ENCODE measurements at places on chromosomes 13 and 19.

DNA sequence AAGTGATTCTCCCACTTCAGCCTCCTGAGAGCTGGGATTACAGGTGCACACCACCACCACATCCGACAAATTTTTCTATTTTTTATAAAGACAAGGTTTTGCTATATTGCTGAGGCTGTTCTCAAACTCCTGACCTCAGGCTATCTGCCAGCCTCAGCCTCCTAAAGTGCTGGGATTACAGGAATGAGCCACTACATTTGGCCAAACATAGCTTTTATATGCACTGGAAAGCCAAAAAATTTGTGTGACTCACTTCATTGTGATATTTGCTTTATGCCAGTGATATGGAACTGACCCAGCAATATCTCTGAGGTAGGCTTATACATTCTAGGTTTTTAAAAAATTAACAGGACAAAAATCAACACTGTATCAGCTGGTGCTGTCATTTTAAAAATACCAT is 26.8 kb upstream of the ACOD1 start:
- no peak for DNase-seq

DNA sequence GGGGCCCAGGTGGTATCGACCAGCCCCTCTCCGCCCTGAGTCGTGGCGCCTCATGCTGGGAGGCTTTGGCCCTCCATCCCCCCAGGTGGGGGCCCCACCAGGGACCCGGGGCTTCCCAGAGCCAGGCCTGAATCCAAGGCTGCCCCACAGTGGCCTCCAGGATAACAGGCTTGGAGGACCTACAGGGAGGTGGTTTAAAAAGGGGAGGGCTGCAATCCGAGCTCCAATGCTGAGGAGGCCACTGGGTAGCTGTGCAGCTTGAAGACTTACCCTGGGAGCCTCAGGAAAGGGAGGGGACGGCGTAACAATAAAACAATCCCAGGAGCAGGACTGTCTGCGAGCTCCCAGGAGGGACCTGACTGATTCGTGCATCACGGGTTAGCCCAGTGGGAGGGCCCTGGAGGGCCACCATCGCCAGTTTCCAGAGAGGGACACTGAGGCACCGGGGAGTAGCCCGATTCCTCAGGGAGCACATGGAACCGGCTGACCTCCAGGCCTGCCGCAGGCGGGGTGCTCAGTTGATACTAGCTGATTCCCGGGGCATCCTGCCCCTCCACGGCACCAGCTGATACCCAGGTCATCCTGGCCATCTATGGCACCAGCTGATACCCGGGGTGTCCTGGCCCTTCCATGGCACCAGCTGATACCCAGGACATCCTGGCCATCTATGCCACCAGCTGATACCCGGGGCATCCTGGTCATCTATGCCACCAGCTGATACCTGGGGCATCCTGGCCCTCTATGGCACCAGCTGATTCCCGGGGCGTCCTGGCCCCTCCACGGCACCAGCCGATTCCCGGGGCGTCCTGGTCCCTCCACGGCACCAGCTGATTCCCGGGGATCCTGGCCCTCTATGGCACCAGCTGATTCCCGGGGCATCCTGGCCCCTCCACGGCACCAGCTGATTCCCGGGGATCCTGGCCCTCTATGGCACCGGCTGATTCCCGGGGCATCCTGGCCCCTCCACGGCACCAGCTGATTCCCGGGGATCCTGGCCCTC is 3.7 kb upstream of the C2CD4C start:
- DNase-seq, result no peak

DNA sequence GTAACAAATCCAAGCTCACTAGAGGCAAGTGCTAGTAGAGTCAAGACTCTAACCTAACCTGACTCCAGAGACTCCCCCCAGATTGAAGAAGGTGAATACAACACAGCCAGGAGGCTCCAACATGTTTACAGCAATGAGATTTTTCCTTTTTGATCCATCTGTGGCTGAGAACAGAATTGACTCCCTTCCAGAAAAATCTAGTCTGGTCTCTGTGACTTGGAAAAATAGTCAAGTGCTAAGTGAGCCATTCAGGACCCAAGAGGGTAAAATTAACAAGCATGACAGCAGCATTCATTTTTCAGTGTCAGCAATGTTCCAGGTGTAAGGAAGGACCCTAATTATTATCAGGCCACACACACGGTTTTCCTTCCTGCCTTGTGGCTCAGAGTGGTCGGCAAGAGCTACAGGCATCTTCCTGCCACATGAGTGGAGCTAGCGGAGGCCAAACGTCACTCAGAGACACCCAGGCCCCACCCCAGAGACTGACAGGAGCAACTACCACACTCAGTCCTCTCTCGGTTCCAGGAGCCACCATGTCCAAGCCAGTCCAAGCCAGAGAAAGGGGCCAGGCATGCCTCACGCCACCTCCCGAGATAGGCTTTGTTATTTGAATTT is 395.1 kb downstream of the FOXO1 start:
- DNase-seq, result no peak

DNA sequence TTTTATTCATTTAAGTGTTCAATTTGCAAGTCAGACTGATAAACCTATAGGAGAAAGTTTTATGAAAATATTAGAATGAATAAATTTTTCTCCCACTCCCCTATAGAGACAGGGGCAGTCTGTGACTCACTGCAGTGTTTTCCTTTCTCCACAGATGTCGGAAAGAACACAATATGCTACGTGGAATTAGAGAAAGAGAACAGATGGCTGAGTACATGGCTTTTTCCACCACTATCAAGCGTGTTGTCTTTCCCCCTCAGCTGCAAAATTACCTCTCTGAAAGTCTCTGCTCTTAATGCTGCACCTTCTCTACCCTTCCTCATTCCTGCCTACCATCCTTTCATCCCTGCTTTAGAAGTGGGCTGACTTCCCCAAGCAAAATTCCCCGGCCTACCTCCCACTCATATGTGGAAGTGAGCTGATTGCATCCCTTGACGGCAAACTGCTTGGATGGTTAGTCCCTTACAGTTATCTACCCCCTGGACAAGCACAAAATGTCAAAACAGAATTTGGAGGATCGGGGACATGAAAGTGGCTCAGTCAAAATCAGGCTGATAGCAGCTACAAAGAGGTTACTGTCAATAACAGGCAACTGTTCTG is 30.0 kb downstream of the FLT1 start:
- DNase-seq, result no peak

- no peak for DNase-seq
Measured at GRCh38 chr19:47186446-47187334, 44.3 kb downstream of the BBC3 start.

GRCh38 chr13:24744247-24744646 is 19.7 kb upstream of the RNF17 start:
- no peak for DNase-seq

DNA sequence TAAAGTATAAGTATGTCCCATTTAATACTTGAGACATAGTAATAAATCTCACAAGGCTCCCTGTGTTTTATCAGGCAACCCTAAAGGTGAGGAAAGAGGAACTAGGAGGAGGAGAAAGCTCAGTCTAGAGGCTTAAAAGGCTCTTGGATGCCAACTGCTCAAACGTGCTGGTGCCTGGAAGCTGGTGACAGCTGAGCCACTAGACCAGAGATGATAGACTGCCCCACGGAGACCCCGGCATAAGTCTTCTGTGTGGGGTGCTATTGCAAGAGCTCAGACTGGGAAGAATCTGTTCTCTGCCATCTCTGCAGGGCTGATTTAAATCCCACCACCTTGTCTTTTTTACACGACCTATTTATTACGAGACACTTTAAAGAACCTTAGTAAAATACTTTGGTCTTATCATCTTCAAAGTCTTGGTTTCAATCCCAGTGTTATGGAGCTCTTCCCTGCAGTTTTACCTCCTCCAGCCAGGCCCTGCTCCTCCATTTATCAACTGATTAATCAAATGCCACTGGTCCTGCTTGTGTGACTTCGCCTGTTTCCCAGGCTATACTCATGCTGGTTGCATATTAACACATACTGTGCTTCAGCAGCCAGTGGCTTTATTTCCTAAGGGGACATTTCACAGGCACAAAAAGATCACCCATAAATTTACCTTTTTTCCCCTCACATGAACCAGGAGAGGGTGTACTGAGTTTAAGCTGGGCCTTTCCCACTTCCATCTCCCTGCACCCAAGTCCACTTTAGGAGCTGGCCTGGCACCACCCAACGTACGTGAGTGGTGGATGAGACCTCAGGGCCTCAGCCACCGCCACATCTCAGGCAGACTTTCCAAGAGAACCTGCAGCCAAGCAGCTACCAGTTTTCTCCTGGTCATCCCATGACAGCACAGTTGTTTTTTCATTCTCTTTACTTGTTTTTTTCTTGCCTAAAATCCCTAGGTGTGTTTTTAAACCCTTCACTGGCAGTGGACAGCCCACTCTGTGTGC is 7.8 kb upstream of the ATP12A start:
- DNase-seq, result no peak

- DNase-seq, result no peak
Measured at GRCh38 chr19:14019100-14019499, 8.8 kb upstream of the RLN3 start.

- DNase-seq, result no peak
Measured at GRCh38 chr13:26502826-26503225, 54.7 kb upstream of the WASF3 start.

DNA sequence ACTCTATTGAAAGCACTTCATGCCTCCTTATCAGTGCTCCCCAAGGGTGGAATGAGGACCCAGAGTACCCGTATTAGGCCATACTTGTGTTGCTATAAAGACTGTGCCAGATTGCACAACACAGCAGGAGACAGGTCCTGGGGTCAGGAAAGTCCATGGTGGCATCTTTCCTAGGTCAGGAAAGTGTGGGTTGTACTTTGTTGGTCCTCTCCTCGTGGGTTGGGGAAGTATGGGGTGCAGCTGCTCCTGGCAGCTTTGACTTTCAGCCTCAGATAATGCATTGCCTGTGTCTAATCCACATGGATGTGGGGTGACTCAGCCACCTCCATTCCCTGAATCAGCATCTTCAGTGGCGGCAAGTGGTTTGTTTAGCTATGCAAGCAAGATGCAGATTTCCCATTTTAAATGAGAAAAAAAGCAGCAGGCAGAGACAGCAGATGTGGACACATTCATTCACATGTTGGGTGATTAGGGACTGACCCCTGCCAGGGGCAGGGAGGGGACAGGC is 8.4 kb upstream of the CYP2B6 start:
- no peak for DNase-seq

GRCh38 chr19:46863818-46864629 is 3.2 kb downstream of the ARHGAP35 start:
- DNase-seq, result peak; percentile 75

DNA sequence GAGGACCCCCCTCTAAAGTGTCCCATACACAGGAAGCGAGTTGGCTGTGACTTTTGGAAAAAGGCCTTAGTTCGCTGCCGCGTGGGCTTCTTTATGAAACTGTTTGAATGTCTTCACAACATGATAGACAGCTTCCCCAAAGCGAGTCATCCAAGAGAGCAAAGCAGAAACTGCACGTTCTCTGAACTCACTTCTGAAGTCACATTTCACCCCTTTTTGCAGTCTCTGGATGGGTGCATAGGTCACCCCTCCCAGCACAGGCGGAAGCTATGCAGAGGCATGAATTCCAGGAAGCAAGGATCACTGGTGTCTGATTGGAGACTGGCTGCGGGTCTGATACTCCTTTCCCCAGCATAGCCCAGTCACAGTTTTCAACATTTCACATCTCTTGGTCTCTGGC is 10.6 kb downstream of the GPI start:
- DNase-seq, result no peak

DNA sequence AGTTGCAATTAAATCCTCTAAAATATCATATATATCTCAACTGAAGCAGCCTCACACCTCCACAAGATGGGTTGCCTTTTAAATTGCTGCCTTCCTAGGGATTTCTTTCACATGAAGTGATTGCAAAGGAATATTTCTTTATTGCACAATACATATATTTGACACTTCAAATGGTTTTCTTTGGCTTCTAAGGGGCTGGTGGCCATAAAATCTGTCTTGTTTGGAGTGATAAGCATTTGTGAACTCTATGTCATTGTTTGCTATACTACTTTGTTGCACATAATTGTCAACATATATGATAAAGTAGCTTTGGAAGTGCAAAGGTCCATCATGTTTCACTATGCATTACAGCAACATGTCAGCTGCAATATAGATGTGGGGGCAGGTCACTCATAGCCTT is 2380.9 kb downstream of the PCDH9 start:
- DNase-seq, result no peak

- no peak for DNase-seq
Measured at GRCh38 chr13:43054803-43055802, 31.7 kb downstream of the DNAJC15 start.

DNA sequence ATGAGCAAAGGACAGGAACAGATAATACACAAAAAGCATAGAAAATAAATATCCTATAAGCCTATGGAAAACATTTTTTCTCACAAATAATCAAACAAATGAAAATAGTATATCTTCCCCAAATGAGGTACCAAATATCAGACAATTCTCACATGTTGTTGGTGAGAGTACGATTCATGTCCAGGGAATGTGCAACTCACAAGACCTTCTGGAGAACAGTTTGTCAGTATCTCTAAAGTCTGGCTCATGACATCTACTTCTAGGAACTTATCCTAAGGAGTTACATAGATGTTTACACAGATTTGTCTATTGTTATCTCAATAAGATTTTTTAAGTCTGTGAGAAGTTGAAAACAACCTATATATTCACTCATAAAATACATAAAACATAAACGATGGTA is 80.3 kb upstream of the ARHGEF7 start:
- no peak for DNase-seq

GRCh38 chr13:51645154-51645650 is 60.9 kb downstream of the WDFY2 start:
- DNase-seq, result no peak

DNA sequence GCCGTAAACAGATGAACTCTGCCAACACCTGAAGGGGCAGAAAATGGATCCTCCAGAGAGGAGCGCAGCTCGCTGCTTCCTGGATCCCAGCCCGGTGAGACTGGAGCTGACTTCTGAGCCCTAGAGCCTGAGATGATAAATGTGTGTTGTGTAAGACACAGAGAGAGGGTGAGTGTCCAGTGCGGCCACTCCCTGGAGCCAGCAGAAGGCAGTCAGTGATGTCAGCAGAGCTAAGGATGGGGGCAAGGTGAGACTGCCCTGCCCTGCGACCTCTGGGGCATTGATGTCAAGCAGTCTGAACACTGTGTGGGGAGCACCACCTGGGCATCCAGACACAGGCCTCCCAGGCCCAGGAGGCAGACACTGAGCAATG is 9.7 kb upstream of the SLC35E1 start:
- no peak for DNase-seq

GRCh38 chr19:11198769-11199424 is 1.6 kb upstream of the KANK2 start:
- DNase-seq, result no peak

- DNase-seq, result no peak
Measured at GRCh38 chr13:112428704-112429103, 52.5 kb downstream of the SPACA7 start.

- DNase-seq, result no peak
Measured at GRCh38 chr13:53513226-53513625, 484.6 kb downstream of the OLFM4 start.
